ENCODE measurements at places on chromosomes 7 and 10.

- peak; percentile 19 for DNase-seq
These were observed at the start of gene SHH for GRCh38 chr7:155811895-155812761. Gene SHH (minus strand): TSS chr7:155812463. CDS start chr7:155812122, 341 bp downstream.

DNA sequence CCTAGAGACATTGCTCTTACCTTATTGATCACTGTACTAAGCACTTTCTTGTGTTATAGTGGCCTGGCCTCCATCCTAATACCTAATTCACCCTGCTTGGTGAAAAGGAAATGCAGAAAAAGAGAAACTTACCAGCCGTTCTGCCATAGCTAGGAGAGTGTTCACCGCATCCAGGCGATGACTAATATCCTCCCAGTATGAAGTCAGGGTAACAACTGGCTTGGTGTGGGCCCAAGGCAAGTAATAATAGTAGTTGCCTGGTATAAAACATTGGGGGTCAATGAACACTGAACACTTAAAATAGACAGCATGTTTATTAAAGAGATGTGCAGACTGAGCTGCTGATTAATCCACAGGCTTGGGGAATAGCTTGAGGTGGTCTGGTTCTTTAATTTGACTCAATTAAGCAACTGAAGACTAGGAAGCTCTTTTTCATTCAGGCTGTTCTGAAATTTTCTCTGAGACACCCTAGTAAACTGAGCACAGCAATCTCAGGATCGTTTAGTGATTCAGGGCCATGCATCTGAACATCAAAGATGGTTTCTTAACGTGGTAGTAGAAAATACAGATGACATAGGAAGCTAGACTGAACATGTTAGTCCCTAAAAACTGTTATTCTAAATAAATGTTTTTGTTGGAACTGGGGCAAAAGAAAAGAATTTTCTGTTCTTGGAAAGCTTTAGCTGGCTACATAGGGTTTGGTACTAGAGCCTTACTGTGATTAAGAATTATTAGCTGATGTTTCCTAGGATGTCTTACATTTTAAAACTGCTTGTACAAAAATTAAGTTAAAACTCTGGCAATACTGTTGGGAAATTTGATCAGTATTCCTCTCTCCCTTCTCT, 102.2 kb downstream of the MYOF start:
- no peak for DNase-seq

DNA sequence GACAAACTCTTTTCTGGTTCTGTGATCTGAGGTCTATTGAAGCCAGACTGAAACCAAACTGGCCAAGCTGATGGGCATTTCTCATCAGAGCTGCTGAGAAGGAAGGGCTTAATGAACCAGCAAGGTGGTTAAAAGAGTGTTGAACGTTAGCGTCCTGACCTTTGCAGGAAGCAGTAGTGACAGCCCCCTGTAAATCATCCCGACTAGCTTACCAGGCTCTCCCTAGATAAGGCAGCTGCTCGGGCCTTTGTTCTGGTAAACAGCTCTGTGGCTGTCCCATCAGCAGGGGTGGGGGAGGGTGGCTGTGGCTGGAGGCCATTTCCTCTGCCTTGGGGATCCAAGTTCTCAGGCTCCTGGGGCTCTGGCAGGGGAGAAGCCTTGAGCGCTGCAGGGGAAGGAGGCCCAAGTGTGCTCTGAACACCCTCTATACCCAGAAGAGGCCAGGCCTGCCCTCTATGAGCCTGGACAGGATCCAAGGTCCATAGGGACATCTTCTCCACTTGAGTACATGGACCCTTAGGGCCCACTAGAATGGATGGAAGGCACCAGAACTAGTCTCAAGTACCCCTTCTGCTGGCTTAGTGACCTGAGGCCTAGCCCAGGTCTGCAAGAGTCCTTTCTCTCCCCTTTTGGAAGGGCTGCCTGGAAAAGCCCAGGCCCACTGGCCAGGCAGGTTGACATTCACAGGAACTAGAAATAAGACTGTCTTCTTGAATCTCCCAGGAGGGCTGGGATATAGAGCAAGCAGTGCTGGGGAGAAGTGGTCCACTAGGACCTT, 134.6 kb downstream of the ARHGAP22 start:
- no peak for DNase-seq

DNA sequence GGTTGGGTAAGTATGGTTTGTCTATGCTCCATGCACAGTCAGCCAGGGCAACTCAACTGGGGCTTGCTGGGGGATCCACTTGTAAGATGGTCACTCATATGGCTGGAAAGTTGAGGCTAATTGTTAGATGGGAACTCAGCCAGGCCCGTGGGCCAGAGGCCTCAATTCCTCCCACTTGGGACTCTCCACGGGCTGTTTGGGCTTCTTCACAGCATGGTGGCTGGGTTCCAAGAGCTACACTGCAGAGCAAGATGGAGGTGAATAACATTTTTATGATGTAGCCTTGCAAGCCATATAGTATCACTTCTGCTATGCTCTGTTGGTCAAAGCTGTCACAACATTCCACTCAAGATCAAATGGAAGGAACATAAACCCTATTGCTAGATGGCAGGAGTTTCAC, 39.2 kb downstream of the ELMO1 start:
- no peak for DNase-seq

DNA sequence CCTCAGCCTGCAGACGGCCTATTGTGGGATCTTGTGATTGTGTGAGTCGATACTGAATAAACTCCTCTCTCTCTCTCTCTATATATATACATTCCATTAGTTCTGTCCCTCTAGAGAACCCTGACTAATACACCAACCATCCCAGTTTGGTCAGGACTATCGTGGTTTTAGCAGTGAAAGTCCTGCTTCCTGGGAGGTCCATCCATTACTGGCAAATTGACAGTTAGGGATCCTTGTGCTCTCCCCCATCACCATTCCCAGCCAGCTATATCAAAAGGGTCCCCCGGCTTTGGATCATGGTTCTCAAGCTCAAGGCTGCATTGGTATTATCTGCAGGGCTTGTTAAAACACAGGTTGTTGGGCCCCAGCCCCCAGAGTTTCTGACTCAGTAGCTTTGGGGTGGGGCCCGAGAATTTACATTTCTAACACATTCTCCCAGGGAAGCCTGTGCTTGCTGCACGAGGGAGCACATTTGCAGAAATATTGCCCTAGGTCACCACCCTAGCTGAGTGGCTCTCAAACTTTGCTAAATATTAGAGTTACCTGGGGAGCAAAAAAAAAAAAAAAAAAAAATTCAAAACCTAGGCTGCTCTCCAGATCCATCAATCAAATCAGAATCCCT, 899.1 kb upstream of the AUTS2 start:
- DNase-seq: no peak

DNA sequence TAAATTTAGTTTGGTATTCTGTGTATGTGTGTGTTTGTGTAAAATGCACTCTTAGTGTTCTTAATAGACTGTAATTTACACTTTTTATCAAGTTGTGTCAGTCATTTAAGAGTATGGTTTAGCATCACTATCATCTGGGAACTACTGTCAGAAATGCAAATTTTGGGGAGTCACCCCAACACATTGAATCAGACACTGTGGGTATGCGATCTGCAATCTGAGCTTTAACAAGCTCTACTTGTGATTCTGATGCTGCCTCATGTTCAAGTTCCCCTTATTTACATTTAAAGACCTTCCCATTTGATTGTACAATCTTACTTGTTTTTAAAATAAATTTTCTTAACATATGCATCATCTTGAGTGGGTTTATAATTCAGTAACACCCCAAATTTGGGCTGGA, 218.1 kb upstream of the FOXP2 start:
- no peak for DNase-seq

GRCh38 chr7:110733221-110733620, 357.7 kb upstream of the LRRN3 start:
- DNase-seq: no peak

GRCh38 chr10:84497978-84498377, 169.6 kb downstream of the CCSER2 start:
- DNase-seq: no peak
